ENCODE measurements at places on chromosomes 7 and 10.

DNA sequence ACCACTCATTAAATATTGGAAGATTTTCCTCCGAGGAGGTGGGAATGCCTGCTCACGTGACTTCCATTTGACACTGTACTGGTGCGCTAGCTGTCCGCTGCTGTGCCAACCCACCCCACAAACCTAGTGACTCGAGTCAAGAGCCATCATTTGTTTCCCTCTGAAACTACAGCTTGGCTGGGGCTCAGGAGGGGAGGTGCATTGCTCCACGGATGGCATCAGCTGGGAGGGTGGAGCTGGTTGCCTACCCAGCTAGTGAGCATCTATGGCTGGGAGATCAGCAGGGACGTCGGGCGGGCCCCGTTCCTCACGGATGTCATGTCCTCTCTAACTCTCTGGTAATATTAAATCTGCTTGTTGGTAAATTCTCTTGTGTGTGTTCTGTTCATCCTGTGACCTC lies 9.5 kb upstream of the FOXL3 start:
- no peak for DNase-seq

DNA sequence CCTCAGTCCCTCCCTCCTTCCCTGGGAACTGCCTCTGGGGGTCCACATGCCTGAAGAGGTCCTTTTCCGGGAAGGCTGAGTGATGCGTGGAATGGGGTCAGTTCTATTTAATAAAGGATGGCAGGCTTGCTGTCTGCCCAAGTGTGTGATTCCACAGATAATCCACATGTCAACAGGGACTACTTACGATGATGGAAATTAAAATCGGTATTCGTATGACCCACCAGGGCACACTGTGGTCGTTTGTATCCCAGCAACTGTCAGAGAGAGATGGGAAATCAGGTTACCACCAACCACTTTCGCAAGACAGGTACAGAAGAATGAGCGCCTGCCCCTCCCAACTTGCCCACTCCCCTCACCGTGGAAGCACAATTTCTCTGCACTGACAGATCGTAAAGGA lies 110.3 kb downstream of the VIPR2 start:
- DNase-seq: no peak

- no peak for DNase-seq
Observed at GRCh38 chr7:19001854-19002253, 115.6 kb downstream of the TWIST1 start.

DNA sequence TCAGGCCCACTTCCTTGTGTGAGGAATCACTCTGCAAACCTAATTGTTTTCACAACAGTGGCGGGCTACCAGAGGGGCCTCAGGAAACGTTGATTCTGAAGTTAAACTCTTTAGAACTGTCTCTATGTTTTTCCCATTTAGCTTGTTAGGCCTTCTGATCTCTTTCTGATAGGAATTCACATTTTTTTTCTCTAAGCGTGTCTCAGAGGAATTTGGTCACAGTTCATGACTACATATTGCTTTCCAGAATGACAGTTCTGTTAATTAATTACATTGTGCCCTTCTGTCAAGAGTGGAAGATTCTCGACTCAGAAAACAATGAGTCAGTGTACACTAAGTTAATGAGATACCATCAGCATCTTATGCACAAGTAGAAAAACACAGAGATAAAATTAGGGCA lies 469.2 kb upstream of the C7orf33 start:
- DNase-seq: no peak

DNA sequence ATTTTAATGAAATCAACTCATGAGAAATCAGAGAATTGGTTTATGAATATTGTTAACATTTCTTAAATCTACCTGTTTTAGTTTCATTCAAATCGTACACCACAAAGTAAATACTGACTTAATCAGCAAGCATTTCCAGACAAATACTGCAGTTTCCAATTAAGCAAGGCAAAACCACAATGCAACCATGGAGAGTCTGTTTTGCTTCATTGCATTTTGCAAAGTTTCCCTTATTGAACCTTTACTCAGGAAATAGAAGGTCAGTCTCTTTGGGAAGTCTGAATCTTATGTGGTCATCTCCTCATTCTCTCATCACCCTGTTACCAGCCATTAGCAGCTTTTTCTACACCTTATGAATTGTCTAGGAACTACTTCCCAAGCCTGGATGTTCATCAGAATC lies 400.5 kb downstream of the IPMK start:
- no peak for DNase-seq

DNA sequence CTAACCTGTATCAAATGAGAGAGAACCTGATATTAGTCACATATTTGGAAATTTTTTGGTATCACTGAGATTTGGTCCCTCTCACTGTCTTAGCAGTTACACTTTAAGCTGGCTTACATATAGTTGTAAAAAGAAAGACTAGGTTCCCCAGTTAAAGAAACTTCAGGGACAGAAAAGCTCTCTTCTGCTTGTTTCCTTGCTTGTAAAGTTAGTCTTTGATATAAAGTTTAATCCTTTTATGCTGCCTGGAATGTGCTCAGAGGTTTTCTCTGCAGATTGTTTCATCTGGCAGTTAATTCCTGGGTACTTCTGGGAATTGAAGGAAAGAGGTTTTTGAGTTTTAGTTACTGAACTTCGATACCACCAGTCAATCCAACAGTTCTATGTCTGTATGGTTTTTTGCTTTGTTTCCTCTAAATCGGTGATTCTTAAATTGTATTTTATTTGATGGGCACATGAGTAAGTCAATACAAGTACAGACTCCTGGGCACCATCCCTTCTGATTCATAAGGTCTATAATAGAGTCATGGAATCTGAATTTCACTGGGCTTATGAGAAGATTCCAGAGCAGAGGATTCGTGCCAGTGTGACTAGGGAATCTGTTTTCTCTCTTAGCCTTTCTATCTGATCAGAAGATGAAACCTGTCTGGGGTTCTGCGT lies 1080.9 kb upstream of the C7orf33 start:
- DNase-seq: no peak

GRCh38 chr7:57423768-57424167 lies 26.2 kb upstream of the ZNF716 start:
- no peak for DNase-seq

- no peak for DNase-seq
Observed at GRCh38 chr10:14146501-14146900, 184.2 kb downstream of the FRMD4A start.

DNA sequence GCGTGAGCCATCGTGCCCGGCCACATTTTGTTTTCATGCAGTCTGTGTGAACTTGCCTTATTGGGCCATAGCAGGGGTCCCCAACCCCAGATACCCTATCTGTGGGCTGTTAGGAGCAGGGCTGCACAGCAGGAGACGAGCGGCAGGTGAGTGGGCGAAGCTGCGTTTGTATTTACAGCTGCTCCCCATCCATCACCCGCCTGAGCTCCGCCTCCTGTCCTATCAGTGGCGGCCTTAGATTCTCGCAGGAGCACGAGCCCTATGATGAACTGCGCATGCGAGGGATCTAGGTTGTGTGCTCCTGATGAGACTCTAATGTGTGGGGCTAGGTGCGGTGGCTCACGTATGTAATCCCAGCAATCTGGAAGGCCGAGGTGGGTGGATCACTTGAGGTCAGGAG lies 293.9 kb downstream of the CAMK1D start:
- DNase-seq: no peak

DNA sequence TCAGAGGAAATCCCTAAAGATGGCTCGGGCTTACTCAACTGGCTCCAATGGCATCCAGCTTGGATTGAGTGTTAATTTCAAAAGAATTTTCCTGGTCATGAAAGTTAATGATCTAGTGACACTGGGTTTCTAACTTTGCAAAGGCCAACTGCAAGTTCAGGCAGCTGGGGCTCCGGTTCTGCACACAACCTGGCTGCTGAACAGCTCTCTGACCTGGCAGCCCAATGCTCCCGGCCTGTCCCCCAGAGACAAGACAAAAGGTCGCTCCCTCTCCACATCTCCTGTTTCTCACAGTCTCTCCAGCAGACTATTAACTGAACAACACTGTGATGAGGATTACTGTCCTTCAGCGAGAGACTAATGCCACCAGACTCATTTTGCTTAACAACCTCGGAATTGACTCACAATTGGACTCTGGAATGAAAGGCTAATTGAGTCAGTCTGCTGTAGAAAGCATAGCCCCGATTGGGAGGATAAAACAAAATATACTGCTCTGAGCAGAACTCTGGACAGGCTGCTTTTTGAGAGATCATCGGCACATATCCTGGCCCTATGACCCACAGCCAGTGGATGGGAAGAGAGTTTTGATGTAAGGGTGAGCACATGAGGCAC lies 174.5 kb downstream of the GFRA1 start:
- no peak for DNase-seq

- no peak for DNase-seq
Observed at GRCh38 chr7:128852537-128853254, 10.0 kb upstream of the ATP6V1F start.

- DNase-seq: no peak
Observed at GRCh38 chr7:105980645-105981396, 17.8 kb downstream of the CDHR3 start.

DNA sequence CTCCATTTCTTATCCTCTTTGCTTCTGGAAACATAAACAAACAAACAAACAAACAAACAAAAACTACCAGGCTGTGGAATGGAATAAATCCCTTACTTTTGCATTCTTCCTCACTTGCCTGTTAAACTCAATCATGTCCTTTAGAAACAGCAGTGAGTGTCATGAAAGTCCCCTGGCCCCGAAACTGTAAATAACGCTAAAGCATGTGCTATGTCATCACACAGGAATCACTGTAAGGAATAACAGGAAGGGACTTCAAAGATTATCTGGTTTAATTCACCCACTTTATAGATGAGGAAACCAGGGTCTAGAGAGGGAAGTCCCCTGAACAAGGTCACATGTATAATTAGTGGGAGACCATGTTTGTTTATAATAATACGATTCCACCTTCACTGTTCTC lies 159.4 kb upstream of the MEOX2 start:
- DNase-seq: no peak

- no peak for DNase-seq
Observed at GRCh38 chr10:128896116-128896795, 570.8 kb upstream of the MGMT start.

DNA sequence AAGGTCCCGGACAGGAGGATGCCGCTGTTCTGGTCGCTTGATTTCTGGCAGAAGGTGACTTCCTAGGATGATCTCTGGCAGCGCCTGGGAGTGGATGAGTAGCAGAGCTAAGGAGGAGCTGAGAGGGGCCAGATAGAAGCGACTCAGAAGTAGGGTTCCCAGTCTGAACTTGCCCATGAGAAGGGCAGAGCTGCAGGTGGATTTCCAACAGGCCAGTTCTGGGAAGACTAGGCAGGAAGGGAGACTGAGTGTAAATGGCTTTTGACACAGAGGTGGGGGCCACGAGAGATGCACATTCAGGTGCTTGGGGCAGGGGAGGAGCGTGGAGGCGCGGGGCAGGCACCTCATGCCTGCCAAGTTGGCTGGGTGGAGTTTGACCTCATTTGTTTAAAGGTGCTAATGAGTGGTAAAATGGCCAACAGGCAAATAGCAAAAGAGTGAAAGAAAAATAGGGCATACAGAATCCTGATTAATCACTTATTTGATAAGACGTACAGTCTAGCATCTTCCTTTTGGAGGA lies 58.8 kb downstream of the SHH start:
- no peak for DNase-seq

- DNase-seq: no peak
Observed at GRCh38 chr10:92696606-92697383, 7.0 kb downstream of the HHEX start.

DNA sequence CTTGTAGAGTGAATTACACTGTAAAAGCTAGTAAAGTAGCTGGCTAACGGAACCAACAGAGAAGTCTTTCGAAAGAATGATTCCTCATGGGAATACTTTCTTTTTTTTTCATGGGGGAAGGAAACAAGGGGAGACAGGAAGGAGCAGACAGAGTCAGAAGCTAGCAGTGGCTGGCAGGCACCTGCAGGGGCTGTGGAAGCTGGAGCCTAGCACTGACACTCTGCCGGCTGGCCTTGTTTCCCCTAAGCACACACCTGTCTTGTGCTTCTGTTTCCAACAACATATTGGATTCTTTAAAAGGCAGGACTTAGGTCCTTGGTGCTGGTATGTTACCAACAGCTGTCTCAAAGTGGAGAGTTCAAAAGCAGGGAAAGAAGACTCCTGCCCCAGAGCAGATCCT lies 24.7 kb downstream of the NOD1 start:
- DNase-seq: no peak

DNA sequence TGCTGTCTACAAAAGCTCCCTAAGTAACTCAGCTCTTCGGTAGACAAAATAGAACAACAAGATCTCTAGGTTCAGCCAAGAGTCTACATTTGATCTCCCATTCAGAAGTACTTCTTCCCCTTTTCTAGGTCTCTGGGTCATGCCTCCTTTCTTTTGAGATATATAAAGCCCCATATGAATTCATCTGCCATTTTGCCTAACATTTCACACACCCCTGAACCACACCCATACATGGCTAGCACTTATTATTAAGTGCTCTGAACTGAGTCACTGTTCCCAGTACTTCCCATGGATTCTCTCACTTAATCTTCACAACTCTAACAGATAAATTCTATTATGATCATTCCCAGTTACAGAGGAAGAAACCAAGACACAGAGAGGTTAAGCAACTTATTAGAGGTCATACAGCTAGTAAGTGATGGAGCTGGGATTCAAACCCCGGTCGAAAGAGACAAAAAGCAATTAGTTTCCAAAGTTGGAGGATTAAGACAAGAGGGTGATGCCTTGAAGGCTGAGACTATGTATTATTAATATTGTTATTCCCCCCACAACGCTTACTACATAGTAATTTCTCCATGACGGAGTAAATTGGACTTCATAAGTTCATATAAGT lies 17.3 kb downstream of the MYOF start:
- no peak for DNase-seq

- no peak for DNase-seq
Observed at GRCh38 chr10:109178591-109178990, 744.7 kb downstream of the XPNPEP1 start.

DNA sequence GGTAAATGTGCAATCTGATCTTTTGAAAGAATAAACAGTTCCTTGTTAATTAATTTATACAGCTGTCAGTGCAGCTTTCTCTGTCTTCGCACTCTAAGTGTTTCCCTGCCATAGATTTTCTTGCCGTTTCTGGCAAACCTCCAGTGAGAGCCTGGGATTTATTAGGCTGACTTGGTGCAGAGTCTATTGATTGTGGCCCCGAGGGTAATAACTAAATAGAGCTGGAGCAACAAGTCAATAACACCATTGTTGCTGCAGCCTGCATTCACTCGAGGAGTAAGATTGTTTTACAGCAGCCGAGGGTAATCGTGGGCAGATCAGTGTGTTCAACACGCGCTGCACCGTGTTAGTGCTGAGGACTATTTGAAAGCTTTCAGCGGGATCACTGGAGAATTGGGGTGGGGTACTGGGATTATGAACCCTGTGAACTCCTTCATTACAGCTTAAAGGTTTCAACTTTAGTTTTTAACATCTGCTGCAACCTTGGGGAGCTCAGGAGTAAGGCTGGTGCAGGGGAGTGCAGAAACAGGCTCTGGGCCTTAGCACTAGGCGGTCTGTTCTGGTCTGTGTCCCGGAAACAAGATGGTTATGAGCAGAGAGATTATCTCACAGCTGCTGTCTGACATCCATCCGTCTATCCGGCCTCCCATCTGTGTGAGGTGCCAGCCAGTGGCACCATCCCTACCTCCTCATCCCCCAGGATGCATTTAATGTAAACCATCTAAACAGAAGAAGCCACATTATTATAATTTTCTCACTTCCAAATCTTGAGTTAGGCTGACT lies 174.0 kb upstream of the TCF7L2 start:
- no peak for DNase-seq

GRCh38 chr7:117704063-117704462 lies 169.2 kb downstream of the CTTNBP2 start:
- no peak for DNase-seq

Measured in nucleus accumbens (tissue), 56 donors.